ENCODE measurements at places on chromosomes 1 and 21.
A peak's percentile ranks its signal among the peaks of the same experiment; 100 is the strongest.

- peak; percentile 33 for DNase-seq
These were observed 71.5 kb downstream of the RPS6KC1 start for GRCh38 chr1:213122514-213122929.

- DNase-seq, result no peak
These were observed 25.6 kb downstream of the UBE2T start for GRCh38 chr1:202316186-202316585.

- no peak for DNase-seq
These were observed 129.5 kb upstream of the ERRFI1 start for GRCh38 chr1:8155528-8156186.

DNA sequence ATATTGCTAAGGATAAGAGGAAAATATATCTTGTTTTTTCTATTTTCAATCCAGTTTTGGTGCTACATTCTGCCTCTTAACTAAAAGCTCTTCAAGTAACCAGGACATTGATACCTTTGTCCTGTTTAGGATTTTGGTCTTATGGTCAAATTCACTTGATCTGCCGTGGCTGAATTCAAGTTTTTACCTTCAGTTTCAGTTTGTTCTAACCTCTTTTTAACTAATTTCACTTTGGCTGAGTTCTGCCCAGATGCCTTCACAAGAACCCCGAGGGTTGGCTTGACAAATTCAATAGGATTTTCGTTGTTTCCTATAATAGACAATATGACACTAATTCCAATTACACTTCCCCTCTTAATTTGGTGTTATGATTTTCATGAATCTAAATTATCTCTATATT is 84.5 kb upstream of the C1orf21 start:
- no peak for DNase-seq

- DNase-seq, result no peak
These were observed 1239.3 kb downstream of the MRPL39 start for GRCh38 chr21:24367936-24368335.

DNA sequence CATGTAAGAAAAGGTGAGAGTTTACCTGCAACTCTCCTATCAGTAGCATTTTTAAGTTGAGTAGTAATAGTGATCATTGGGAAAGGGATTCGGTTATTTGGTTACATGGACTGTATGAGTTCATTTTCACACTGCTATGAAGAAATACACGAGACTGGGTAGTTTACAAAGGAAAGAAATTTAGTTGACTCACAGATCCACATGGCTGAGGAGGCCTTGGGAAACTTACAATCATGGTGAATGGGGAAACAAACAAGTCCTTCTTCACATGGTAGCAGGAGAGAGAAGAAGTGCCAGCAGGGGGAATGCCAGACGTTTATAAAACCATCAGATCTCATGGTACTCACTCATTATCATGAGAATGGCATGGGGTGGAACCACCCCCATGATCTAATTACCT is 59.3 kb upstream of the FBXO28 start:
- DNase-seq, result no peak

DNA sequence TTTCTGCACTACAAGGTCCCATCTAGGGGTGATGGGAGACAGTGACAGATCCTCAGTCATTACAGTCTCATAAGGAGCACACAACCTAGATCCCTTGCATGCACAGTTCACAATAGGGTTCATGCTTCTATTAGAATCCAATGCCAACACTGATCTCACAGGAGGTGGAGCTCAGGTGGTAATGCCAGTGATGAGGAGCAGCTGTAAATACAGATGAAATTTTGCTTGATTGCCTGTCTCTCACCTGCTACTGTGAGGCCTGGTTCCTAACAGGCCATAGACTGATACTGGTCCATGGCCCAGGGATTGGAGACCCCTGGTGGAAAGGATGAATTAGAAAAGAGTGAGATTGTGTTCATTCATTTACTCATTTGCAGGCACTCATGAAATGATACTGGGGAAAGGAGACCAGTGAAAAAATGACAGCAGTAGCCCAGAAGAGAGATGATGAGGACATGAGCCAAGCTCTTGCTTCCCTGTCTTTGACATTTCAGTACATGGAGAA is 251.6 kb upstream of the DUSP10 start:
- no peak for DNase-seq

DNA sequence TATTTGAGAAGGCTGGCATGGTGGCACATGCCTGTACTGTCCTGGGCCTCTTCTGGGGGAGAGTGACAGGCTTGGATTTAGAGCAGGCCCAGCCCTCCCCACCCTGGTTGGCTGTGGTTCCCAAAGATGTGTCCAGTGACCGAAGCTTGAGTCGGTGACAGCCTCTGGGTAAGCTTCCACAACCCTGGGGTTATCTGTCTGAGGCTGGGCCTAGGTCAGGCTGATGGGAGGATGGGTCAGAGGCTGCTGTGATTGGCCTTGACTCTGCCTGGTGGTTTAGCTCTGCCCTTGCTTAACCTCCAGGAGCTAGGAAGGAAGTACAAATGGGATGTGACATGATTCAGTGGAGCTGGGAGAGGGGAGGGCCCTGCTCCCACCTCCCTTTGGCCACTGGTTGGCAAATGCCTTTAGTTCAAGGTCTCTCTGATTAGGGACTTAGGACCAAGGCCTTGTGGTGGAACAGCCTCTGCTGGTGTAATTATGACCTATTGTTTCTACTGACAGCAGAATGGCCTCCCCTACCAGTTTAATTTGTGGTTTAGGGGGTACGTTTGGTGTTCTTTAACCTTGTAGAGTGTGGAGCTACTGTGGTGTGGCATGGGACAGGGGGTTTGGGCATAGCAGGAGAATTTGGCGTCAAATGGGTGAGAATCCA is 16.6 kb downstream of the NUDC start:
- no peak for DNase-seq

DNA sequence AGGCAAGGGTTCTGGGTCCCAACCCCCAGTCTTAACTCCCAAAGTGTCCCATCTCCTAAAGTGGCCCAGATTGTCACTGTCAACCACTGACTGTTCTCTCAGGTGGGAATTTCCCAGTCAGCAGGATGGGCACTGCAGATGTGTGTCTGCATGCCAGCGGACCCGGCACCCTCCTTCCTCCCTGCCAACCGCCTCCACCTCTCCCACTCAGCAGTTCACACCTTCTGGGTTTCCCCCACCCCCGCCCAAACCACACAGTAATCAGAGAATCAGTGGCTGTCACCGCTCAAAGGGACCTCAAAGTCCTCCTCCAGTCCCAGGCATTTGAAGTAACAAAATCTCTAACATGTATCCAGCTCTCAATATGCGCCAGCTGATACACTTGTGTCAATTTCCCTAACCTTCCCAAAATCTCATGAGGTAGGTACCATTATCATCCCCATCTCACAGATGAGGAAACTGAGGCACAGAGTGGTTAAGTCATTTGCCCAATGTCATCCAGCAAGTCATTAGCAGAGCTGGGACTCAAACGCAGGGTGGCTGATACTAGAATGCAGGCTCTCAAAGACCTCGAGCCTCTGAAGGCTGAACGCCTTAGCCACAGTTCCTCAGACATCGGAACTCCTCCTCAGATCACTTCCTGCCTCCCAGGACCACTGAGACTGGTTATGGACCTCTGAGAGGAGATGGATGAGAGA is 4.8 kb downstream of the RUNX3 start:
- no peak for DNase-seq

DNA sequence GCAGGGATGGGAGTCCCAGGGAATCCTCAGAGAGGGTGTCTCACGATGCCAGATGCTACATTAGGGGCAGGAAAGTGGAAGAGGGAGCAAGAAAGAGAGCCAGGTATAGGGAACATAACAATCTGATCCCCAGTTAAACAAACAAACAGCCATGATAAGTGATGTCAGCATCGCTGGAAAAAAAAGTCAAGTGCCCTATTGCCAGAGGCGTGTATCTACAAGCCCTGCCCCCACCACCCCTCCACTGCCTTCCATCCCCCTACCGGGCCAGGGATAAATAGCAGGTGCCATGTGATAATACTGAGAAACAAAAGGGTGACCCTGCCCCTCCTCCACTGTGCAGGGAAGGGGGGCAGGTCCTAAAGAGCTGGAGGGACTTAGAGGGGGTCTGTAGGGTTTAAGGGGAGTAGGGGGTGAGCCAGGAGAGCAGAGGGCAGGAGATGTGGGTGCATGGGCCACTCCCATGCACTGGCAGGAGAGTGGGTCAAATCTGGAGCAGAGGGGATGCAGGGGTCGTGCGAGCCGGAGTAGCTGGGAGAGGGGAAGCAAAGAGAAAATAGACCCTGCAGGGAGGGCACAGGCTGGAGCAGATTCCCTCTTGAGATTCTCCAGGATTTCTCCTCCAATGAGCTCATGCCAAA is 3.4 kb downstream of the SLC26A9 start:
- peak; percentile 84 for DNase-seq

DNA sequence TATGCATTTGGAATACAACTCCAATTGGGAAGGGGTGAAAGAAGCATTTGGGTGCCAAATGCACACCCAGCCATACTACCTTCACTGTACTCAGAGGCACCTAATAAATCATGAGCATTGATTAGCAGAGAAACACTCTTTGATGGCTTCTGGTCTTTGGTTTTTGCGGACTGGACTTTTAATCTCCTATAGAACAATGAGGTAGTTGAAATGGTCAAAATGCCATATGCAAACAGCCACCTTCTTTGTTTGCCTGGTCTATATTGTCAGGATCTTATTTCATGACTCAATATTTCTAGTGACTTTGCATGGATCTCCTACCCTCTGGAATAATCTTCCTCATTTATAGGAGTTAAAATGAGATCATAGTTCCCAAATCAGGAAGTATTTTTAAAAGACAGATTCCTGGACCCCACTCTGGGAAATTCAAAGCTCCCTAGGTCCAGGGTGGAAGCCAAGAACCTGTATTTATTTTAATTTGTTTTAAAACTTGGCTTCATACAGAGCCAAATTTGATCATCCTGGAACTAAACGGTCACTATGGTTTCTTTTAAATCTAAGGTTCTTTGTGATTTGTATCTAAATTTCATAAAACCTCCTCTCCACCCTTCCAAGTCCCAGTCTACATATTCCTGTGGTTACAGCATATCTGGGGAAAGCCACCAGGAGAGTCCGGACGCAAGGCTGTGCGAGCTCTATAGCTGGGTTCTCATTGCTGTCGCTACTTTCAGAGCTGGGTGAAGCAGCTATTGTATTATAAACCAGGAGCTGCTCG is 8.7 kb downstream of the FAM3B start:
- no peak for DNase-seq

GRCh38 chr1:110240476-110241210 is 30.5 kb downstream of the KCNC4 start:
- DNase-seq, result no peak

All from NCI-H1436 treated with DMSO at 0.1 percent for 48 hours (cell line).